ENCODE measurements at places on chromosomes 7 and 10.

- no peak for DNase-seq
Measured at GRCh38 chr10:93121311-93121710, 47.6 kb downstream of the CYP26A1 start.

GRCh38 chr7:41297166-41297565 is 405.7 kb downstream of the INHBA start:
- no peak for DNase-seq

- DNase-seq: no peak
Measured at GRCh38 chr7:31665546-31665945, 21.5 kb upstream of the PPP1R17 start.

DNA sequence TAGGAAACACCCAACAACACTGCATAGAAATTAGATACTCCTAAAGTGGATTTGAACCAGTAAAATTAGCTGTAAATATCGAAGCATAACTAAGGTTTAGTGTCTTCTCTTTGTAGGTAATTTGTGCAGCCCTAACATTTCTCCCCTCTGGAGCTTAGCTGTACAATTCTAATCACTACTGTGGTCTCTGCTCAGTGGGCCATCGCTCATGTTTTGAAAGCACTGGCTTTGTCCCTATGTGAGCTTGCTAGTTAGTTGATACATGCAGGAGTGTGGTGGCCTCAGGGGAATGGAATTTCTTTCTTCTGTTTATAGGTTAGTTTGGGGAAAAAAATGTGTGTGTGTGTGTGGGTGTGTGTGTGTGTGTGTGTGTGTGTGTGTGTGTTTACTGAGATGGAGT is 373.1 kb downstream of the DPP6 start:
- no peak for DNase-seq

- no peak for DNase-seq
Measured at GRCh38 chr7:66110856-66111255, 3.8 kb upstream of the CRCP start.

DNA sequence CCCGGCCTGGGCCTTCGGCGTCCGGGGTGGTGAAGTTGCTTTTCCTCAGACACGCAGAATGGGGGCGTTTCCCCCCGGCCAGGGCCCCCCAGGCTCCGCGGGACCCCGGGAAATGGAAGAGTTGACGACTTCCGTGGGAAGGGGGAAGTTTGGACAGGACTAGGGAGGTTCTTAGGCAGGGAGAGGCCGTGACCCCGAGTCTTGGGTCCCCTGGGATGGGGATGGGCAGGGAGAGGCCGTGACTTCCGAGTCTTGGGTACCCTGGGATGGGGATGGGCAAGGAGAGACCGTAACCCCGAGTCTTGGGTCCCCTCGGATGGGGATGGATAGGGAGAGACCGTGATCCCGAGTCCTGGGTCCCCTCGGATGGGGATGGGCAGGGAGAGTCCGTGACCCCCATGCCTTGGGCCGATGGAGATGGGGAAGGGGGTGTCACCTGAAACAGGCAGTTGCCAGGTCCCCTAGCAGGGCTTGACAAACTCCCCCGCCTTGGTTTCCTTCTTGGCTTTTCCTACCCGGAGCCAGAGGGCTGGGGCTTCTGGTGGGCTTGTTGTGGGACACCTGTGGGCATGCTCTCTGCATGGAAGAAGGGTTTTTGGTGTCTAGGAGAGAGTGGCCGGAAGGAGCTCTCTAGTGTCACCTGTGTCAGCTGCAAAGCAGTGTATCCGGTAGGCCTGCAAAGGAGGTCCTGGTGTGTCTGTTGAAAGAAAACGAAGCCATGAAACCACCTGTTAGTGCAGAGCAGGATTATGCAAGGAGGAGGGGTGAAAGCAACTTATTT is 1.1 kb downstream of the TRRAP start:
- DNase-seq: peak; percentile 52

GRCh38 chr7:114687238-114687637 is 234.7 kb upstream of the MDFIC start:
- no peak for DNase-seq

Measured in activated CD4-positive, CD25-positive, alpha-beta regulatory T cell treated with anti-CD3 and anti-CD28 coated beads, Interleukin-2, amount 50 U/mL, for 72 hours (primary cell).